GM13977 (cell line): ENCODE measurements at places on chromosomes 1 and 21.

- no peak for DNase-seq
These were observed 101.8 kb downstream of the ADARB1 start for GRCh38 chr21:45176141-45176540.

GRCh38 chr1:48215222-48215621 is 7.3 kb upstream of the SLC5A9 start:
- DNase-seq = no peak

GRCh38 chr1:33010932-33011731 is 25.6 kb downstream of the AK2 start:
- DNase-seq = no peak

DNA sequence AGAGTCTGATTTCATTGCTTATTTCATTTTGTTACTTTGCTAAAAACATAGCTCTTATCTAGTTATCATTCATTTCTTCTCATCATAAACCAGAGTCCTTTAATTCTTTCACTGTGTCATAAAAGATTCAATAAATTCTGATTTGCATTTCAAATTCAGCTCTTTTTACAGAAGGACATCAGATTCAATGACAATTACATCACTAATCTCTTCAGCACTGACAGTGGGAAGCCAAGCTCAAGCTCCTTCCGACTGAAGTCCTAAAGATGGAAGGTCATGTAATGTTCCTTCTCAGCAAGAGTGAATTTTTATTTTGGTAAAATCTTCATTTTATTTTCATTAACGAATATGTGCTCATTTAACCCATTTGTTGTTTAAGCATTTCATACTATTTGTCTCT is 530.7 kb upstream of the ADGRL2 start:
- no peak for DNase-seq

DNA sequence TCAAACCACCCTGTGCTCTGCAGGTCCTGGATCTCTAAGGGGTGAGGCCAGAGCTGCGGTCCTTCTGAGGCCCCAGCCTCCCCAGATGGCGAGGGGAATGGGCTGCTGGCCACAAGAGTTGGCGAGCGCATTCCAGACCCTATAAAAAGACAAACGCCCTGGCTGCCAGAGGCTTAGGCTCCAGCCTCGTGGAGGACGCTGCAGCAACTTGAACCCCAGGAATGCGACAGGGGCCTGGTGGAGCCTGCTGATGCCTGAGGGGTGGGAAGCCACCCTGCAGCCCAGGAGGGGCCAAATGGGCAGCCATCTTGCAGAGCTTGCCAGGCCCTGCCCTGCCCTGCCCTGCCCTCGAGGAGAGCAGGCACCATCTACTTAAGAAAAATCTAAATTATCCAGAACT is 8.6 kb downstream of the CACNA1S start:
- DNase-seq = no peak

GRCh38 chr1:160124705-160125478 is 9.3 kb downstream of the ATP1A2 start:
- DNase-seq = no peak

- DNase-seq = no peak
These were observed 36.6 kb downstream of the PTGS2 start for GRCh38 chr1:186643614-186644013.
